SK-N-SH treated with all-trans-retinoic acid at 6 μM for 48 hours (cell line): ENCODE measurements at places on chromosomes 2 and 18.

DNA sequence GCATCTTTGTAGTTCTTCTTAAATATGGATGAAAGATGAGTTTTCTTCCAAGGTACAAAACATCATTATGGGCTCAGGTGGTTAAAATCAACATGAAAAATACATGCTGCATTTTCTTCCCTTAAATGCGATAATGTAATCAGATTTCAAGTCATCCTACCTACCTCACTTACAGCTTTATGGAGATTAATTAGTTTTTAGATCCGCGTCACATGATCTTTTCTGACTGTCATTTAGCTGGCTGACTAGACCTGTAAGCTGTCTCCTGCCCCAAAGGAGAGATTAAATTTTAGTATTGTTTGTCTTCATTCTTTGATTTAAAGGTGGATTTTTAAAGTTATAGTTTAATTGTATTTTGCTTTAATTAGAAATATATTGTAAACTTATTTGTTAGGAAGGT lies 678.0 kb upstream of the ZEB2 start:
- no peak for ATAC-seq

- no peak for ATAC-seq
Measured at GRCh38 chr2:147600646-147601045, 244.2 kb upstream of the ACVR2A start.

DNA sequence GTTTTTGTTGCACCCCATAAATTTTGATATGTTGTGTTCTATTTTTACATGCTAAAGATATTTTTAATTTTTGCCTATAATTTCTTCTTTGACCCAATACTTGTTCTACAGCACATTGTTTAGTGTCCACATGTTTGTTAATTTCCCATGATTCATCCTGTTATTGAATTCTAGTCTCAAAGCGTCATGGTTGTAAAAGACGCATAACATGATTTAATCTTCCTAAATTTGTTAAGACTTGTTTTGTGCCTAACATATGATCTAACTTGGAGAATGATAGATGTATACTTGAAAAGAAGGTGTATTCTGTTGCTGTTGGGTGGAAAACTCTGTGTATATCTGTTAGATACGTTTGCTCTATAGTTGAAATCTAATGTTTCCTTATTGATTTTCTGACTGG lies 27.1 kb upstream of the SULT1C3 start:
- no peak for ATAC-seq

DNA sequence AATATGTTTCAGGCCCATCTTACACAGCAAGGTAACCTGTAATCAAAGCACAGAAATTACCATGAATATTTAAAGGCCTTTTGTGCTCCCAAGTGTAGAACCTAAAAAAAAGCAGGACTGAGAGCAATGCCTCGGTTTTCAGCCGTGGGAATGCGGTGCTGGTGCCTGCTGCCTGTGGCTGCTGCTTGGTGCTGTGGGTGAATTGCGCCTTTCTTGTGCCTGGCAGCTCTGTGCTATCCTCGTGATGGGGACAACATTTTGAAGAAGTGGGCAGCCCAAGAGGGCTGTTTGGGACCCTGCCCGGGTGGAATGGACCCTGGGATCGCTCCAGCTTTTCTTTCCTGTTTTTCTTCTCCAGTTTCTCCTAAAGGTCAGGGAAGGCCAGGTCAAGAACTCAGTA lies 91.2 kb downstream of the ASAP2 start:
- no peak for ATAC-seq

DNA sequence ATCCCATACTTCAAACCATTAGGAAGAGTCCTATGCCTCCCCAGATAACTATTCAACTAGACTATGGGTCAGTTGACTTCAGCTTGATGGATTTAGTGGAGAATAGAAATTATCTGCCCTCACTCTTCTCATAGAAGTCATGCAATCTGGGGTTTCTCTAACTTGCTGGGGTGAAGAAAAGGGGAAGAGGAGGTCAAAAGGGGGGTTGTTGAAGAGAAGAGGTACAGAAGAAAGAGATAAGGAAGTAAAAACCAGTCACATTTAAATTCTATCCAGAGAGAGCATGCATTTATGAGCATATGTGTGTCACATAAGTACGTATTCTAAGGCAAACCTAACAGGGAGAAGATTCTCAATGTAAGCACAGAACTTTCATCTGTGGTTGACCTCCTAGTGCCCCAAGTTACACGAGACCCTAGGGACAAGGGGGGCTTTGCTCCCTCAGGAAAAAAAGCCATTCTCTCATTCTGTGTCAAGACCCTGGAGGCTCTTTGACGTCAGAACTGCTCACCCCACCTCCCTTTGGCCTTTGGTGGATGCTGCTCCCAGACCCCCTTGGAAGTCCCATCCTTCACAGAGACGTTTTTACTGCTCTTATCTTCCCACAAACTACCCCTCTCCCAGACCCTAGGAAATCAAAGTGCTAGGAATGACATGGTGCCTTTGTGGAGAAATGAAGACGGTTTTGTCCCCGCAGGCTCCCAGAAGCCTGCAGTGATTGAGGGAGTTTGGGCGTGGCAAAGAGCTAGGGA lies 236.8 kb upstream of the TNP1 start:
- no peak for ATAC-seq

GRCh38 chr2:39685126-39685525 lies 19.4 kb downstream of the TMEM178A start:
- ATAC-seq = no peak

DNA sequence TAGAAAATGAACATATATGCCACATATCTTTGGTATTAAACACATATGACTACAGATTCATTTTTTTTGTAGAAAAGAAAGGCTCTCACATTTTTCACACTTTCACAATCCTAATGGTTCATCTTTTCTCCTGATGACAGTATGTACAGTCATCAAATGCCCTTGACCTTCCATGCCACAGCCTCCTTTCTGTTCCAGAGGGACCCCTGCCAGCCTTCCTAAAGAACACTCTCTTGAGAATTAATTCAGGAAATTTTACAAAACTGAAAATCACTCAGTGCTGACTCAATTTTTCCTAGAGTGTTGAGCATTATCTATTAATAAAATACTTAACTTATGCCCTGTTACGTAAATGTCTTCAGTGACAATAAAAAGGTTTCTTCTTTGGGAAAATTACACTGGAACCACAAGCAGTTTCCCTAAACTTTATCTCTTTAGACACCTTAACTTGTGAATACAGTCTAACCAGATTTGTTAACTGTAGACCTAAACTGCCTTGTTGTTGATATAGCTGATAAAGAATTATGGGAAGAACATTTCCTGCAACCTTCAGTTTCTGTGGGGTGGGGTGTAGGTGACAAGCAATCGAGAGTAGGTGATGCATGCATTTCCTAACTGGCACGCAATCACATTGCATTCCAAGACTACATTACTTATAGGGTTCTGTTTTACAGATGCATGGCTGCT lies 15.3 kb upstream of the ACOXL start:
- ATAC-seq = no peak

DNA sequence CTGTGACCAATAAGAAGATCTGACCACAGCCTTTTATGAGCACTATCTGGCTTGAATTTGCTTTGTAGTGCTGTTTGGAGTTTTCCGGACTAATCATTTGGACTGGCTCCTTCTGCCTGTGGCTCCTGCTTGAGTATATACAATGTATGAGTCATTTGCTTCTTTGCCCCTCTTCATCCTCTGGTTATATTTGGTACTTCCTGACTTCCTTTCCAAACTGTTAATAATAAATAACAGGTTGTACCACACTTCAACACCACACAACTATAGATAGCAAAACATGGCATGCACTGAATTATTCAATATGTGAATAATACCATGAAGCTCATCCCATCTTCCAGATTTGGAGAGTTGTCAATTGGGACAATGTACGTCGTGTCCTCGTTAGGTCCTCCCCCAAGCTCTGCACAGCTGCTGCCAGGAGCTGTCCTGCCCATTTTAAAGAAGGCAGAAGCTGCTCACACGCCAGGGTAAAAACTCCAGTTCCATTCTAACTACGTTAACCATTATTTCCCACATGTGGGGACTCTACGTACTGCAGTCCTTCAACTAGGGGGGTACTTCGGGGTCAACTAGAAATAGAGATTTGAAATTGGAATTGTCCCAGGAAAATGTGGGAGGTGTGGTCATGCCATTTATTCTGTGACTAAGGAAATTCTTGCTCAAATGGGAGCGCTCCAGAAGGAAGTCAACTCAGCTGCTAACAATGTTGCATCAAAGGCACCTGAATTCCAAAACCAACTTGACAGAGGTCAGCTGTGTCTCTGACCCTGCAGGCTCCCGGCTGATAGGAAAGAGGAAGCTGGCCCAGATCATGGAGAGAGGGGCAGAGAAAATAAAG lies 38.1 kb downstream of the ST8SIA5 start:
- peak; percentile 30; the same call in 1 of the 3 replicates for ATAC-seq

- ATAC-seq = no peak
Measured at GRCh38 chr2:119939915-119940314, 73.0 kb upstream of the EPB41L5 start.

GRCh38 chr2:136863468-136863867 lies 98.1 kb downstream of the THSD7B start:
- ATAC-seq = no peak

DNA sequence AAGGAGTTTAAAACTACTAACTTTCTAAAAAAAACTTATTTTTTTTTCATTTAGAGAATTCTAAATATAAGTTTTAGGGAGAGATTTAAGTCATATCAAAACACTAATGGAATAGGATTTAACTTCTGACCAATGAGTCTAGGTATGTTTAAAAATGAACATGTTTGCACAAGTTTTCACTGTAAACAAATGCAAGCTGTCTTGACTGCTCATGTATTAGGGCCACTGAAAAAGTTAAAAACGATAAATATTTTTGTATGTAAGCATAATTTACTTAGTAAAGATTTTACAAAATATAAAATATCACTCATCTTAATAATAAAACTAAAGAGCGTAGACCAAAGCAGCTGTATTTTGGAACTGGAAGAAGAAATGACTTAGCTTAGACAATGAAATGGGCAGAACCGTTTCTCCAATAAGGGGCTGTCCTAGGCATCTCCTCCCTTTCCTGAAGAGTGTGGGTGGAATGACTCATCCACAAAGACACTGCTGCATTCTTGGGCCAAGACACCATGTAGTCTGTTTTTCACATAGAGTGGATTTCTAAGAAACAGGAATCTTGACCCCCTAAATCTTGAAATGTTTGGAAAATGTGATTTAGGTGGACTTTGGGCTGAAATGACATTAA lies 118.8 kb downstream of the MEP1B start:
- ATAC-seq = peak; percentile 100
